Adrenal gland (tissue), 19 donors: ENCODE measurements at places on chromosomes 7 and 10. TPM values are rescaled to one million over a fixed set of nuclear protein-coding genes. Genes with fewer than 3 reads are reported as not detected.
A peak's percentile ranks its signal among the peaks of the same experiment; 100 is the strongest.

SEMA4G gene
- polyA plus RNA-seq: 14.3 TPM

DNA sequence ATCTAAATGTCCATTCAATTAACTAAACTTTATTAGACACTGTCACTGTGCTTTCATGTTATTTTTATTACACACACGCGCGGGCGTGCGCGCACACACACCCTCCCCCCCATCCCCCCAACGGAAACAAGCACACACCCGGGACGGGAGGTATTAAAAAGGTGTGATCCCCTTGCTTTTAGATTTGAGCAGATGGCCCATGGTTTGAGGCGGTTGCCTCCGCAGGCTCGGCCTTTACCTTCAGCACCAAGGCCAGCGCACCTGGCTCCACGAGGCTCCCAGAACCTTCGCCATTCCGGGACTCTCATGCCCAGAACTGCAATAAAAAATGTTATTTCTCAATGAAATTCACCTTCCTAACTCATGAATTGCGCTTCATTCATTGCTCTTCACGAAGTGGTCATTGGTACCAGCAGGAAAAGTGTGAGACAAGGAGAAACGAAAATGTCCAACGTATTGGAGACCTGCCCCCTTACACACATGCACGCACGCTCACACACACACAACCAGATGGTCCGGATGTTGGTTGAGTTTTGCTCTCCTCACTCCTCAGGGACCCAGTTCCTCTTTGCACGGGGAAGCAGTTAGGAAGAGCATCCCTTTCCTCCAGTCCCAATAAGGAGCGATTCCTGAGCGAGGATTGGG, 20.8 kb upstream of the PTF1A start:
- H3K4me3 ChIP-seq: no peak overlapping the region
- DNase-seq: peak; percentile 26
- no peaks in the 10 kb centered on the region for H3K36me3 ChIP-seq
- H3K27ac ChIP-seq: no peak overlapping the region
- peaks cover 7% of the 10 kb centered on the region for H3K4me1 ChIP-seq

DNA sequence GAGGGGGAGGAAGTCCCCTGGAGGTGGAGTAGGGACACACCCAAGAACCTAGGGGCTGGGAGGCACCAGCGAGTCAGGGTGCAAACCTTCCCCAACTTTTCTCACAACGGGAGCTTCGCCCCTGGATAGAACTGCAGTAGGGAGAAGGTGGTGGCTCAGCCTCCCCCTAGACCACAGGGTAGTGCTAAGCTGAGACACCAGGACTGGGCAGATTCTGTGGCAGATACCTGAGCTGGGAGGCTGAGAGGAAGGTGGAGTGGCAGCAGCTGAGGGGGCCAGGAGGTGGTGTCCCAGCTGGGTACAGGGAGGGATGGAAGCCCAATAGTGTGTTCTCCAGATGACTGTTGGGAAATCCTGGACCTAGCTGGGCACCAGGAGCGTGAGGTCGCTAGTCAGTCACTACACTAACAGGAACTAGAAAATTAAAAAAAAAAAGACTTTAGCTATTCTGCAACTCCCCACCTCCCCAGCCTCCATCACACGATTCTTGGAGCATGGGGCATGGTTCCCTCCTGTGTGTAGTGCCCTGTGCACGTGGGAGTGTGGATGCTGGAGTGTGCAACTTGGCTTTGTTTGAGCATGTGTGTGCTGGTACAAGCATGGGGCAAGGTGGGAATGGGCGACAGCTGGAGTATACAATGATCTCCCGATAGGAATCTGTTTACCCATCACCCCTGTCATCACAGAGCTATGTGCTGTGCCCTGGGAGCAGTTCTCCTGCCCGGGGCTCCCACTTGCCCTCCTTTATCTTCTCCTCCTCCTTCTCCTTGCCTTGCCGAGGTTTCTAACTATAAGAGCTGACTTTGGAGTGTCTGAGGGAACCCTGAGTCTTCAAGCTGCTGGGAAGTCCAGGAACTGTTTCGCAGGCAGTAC, 8.8 kb upstream of the TRPV6 start:
- no peaks in the 10 kb centered on the region for H3K4me1 ChIP-seq
- no peak overlapping the region for H3K4me3 ChIP-seq
- no peak overlapping the region for H3K27ac ChIP-seq
- no peaks in the 10 kb centered on the region for H3K27me3 ChIP-seq
- no peaks in the 10 kb centered on the region for H3K36me3 ChIP-seq
- no peak for DNase-seq

GRCh38 chr10:14409856-14410458, 79.2 kb upstream of the FRMD4A start:
- no peak overlapping the region for H3K27ac ChIP-seq
- no peak overlapping the region for H3K4me3 ChIP-seq
- no peaks in the 10 kb centered on the region for H3K4me1 ChIP-seq
- H3K27me3 ChIP-seq: peaks cover 4% of the 10 kb centered on the region
- no peaks in the 10 kb centered on the region for H3K36me3 ChIP-seq
- DNase-seq: no peak

GRCh38 chr7:130901209-130901783, 167.3 kb upstream of the KLF14 start:
- peaks cover 66% of the 10 kb centered on the region for H3K4me1 ChIP-seq
- peak overlapping the region; percentile 80 for H3K27ac ChIP-seq
- peaks cover 2% of the 10 kb centered on the region for H3K36me3 ChIP-seq
- no peak overlapping the region for H3K4me3 ChIP-seq
- DNase-seq: peak; percentile 85
- no peaks in the 10 kb centered on the region for H3K27me3 ChIP-seq

DNA sequence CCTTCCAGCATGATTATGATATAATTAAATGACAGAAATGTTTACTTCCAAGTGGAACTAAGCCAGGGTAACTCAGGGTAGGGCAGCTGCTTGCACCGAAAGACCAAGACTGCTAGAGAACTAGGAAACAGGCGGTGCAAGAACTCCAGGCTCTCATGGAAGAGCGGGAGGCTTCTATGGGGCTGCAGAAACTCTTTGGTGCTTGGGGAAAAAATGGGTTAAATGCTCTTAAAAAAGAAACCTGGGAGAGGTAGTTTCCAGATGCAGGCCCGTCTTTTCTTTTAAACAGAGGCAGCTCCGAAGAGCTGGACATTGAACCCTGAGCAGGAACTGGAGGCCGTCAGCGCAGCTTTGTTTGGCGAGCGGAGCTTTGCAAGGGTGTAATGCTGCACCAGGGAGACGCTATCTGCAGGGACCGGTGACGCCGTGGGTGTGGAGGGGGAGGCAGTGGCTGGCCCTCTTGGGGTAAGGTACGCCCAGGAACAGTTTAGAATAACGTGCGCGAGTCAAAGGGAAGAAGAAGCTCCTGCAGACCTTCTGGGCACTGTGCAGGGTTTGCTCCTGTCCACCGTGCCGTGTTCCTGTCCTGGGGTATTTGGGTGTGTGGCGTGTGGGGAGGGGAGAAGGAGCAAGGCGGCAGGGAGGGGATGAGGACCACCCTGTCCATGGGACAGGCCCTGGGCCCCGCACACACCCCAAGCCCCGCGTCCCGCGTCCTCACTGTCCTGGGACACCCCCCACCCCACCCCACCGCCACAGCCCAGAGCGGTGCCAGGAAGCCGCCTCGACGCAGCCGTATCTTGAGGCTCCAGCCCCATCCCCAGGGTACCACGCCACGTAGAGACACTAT, 59.0 kb downstream of the EGFR start:
- H3K27ac ChIP-seq: no peak overlapping the region
- no peak for DNase-seq
- H3K27me3 ChIP-seq: no peaks in the 10 kb centered on the region
- no peaks in the 10 kb centered on the region for H3K36me3 ChIP-seq
- H3K4me3 ChIP-seq: no peak overlapping the region
- peaks cover 41% of the 10 kb centered on the region for H3K4me1 ChIP-seq

GRCh38 chr7:135247746-135248471, 14.3 kb downstream of the STRA8 start:
- no peaks in the 10 kb centered on the region for H3K27me3 ChIP-seq
- H3K4me1 ChIP-seq: no peaks in the 10 kb centered on the region
- H3K4me3 ChIP-seq: no peak overlapping the region
- no peaks in the 10 kb centered on the region for H3K36me3 ChIP-seq
- no peak overlapping the region for H3K27ac ChIP-seq
- no peak for DNase-seq

TMEM176A gene
- 46.4 TPM for polyA plus RNA-seq

DNA sequence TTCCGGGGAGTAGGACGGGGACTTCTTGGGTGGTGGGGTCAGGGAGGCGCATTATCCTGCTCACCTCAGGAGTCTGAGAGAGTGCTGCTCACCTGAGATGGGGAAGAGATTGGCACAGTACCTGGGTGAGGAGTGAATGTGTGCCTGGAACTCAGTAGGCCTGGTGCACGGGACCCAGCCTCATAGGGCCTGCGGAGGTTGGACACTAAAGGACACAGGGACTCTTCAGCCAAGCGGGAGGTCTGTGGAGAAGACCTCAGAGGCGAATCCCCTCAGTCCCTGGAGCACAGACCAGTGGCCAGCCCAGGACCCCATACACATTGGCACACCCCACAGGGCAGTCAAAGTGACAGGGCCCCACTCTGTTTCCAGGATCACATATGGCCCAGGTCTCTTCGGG, 73.2 kb downstream of the OAT start:
- H3K36me3 ChIP-seq: no peaks in the 10 kb centered on the region
- H3K27ac ChIP-seq: no peak overlapping the region
- H3K4me3 ChIP-seq: no peak overlapping the region
- H3K27me3 ChIP-seq: no peaks in the 10 kb centered on the region
- H3K4me1 ChIP-seq: peaks cover 4% of the 10 kb centered on the region

GARIN1A gene
- 4.8 TPM for polyA plus RNA-seq

- H3K27me3 ChIP-seq: no peaks in the 10 kb centered on the region
- no peak overlapping the region for H3K27ac ChIP-seq
- H3K4me3 ChIP-seq: no peak overlapping the region
- DNase-seq: no peak
- H3K4me1 ChIP-seq: no peaks in the 10 kb centered on the region
These were observed 290.9 kb upstream of the SP8 start for GRCh38 chr7:21077602-21078001.

GRCh38 chr10:112951359-112952281, 1.6 kb downstream of the TCF7L2 start:
- H3K36me3 ChIP-seq: no peaks in the 10 kb centered on the region
- peak overlapping the region; percentile 77 for H3K4me3 ChIP-seq
- peak; percentile 64 for DNase-seq
- peaks cover 22% of the 10 kb centered on the region for H3K4me1 ChIP-seq
- H3K27me3 ChIP-seq: no peaks in the 10 kb centered on the region

- no peak overlapping the region for H3K4me3 ChIP-seq
- DNase-seq: no peak
- no peaks in the 10 kb centered on the region for H3K27me3 ChIP-seq
These were observed 111.9 kb downstream of the CHN2 start for GRCh38 chr7:29306319-29306991.

CALML3 gene
- not detected for polyA plus RNA-seq
